ENCODE measurements at places on chromosomes 12 and 14. TPM values are rescaled to one million over a fixed set of nuclear protein-coding genes. Genes with fewer than 3 reads are reported as not detected.

The FBLN5 gene
- 28.1 TPM for total RNA-seq

The MYF5 gene
- not detected for total RNA-seq

The TAS2R42 gene
- total RNA-seq = not detected

The NTN4 gene
- 30.6 TPM for total RNA-seq

The ZFC3H1 gene
- 80.1 TPM for total RNA-seq

The TAS2R14 gene
- 0.59 TPM for total RNA-seq

The CMKLR1 gene
- 4.5 TPM for total RNA-seq

The MGAT4C gene
- 0.05 TPM for total RNA-seq

The ITPR2 gene
- total RNA-seq = 54.4 TPM

The BMAL2 gene
- total RNA-seq = 21.8 TPM

The LTBR gene
- 181 TPM for total RNA-seq

The PAX9 gene
- 0.11 TPM for total RNA-seq

The KRT3 gene
- total RNA-seq = not detected

The SDS gene
- total RNA-seq = 0.63 TPM

The CLEC1A gene
- 1.0 TPM for total RNA-seq

The ERBB3 gene
- total RNA-seq = 196 TPM

The TBX3 gene
- 27.1 TPM for total RNA-seq

The C14orf180 gene
- total RNA-seq = 0.98 TPM

The FAM186B gene
- 0.21 TPM for total RNA-seq

The TBC1D30 gene
- 2.0 TPM for total RNA-seq

The GON7 gene
- total RNA-seq = 8.4 TPM

The DNAL1 gene
- 5.4 TPM for total RNA-seq

The RGS6 gene
- 3.0 TPM for total RNA-seq

The CIROP gene
- not detected for total RNA-seq

The DEPDC4 gene
- total RNA-seq = not detected

The SLC17A8 gene
- not detected for total RNA-seq

The SAMD15 gene
- total RNA-seq = not detected

The DRAM1 gene
- total RNA-seq = 4.9 TPM

The GPR65 gene
- total RNA-seq = 0.23 TPM

The OTUB2 gene
- total RNA-seq = 25.0 TPM

The GPX2 gene
- total RNA-seq = 27.0 TPM

The CCDC38 gene
- not detected for total RNA-seq

The PDE3A gene
- total RNA-seq = 1.5 TPM
